ENCODE measurements at places on chromosomes 2 and 18.

GRCh38 chr18:30712383-30712782 lies 330.2 kb downstream of the DSC3 start:
- no peak for DNase-seq

DNA sequence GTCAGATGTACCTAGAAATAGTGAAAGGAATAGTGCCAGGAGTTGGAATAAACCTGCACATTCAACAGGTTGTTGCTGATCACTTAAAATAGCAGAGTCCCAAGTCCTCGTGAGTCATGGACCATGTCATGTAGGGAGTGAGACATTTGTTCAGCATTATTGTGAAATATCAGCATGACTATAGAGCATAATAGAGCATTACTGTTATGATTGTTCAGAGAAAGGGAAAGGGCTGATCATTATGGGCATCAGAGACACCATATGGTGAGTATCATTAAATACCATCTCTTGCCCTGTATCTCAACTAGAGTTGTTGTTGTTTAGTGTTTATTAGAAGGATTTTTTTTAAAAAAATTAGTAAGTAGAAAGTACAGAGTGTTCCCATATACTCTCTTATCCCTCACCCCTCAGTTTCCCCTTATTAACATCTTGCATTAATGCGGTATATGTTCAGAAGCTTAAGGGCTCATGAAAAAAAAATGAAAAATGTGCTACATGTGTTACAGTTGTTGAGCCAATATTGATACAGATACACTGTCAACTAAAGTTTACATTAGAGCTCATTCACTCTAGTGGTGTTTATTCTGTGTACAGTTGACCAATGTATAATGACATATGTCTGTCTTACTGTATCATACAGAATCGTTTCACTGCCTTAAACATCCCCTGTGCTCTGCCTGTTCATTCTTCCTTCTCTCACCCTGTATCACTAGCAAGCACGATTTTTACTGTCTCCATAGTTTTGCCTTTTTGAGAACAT lies 5.7 kb downstream of the ELAC1 start:
- DNase-seq: no peak

DNA sequence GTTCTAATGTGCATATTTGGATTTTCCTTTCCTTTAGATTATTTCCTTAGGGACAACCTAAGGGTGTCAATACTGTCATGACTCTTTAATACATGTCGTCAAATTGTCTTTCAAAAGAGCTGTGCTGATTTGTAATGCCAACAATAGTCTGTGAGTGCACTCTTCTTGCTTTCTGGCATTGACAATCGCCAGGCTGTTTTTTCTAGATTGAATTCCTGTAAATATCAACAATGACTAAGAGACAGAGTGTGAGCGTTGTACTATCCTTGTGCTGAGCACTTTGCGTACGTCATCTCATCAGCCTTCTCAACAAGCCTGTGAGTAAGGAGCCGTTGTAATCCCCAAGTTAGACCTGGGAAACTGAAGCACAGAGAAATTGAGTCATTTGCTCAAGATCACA lies 96.0 kb downstream of the ACOXL start:
- DNase-seq: no peak

DNA sequence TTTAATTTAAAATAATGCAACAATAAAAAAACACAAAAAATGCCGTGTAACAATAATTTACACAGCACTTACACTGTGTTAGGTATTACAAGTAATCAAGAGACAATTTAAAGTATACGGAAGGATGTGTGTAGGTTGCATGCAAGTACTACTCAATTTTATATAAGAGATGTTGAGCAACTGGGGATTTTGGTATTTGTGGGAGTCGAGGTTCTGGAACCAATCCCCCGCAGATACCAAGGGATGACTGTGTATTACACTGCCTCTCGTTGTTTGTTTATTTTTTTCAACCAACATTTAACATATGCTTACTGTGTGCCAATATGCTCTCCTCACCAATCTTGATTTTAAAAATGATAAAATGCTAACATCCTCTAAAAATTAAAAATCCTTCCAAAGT lies 24.8 kb downstream of the MAP3K2 start:
- DNase-seq: no peak

DNA sequence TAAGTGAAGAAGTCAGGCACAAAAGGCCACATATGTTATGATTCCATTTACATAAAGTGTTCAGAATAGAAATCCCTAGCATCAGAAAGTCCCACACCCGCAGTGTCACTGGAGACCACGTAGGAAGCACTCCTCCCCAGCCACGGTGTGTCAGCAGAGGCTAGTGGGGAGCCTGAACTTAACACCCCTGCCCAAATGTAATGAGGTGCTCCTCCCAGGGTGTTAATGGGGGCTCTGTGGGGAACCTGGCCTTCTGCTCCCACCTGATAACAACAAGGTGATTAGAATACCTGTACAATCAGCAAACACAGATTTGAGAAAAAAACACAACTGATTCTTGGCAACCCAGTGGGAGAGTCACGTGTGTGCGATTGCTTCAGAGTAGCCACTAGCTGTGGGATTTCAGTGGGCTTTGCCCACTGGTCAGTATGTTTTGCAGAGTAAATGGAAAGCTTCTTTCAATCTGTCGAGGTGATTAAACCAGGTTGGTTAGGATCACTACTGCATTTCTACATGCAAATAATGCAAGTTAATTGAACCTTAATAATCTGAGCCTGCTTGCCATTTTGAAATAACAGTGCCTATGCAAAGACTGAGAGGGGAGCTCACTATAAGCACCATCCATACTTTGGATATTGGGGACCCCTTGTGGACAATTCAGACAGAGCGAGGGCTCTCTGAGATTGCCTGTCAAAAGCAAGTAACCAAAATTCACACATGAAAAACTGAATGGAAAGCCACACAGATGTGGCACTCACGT lies 20.6 kb upstream of the ATRAID start:
- no peak for DNase-seq

DNA sequence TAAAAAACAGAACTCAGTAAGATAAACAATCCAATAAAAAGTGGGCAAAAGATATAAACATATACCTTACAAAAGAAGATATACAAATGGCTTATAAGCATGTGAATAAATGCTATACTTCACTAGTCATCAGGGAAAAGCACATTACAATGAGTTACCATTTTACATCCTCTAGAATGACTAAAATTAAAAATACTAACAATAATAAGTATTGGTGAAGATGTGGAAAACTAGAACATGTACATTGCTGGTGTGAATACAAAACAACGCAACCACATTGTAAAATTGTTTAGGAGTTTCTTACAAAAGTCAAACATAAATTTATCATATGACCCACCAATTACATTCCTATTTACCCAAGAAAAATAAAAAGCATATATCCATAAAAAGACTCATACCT lies 80.1 kb downstream of the SPIRE1 start:
- no peak for DNase-seq

DNA sequence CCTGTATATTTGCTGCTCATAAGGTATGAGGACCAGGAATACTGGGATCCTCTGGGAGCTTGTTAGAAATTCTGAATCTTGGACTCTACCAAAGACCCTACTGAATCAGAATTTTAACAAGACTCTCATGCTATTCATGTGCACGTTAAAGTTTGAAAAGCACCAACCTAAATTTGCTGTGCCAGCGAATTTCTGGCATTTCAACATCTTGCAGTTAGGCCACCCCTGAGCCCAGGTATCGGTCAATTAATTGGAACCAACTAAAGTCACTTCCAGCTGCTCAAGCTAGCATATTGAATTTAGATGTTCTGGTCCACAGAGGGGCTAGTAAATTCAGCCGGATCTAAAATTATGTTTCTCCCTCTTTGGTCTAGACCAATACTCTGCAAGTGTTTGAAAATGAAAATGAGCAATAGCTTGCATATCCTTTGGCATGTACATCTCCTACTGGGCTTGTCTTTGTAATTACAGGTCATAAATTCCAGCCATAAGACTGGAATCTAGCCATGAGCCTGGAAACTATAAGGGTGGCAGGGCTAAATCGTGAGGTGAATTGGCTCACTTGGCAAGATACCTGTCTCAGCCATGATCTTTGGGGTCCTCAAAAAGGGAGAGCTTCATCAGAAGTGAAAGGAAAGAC lies 72.4 kb downstream of the SKA1 start:
- no peak for DNase-seq

DNA sequence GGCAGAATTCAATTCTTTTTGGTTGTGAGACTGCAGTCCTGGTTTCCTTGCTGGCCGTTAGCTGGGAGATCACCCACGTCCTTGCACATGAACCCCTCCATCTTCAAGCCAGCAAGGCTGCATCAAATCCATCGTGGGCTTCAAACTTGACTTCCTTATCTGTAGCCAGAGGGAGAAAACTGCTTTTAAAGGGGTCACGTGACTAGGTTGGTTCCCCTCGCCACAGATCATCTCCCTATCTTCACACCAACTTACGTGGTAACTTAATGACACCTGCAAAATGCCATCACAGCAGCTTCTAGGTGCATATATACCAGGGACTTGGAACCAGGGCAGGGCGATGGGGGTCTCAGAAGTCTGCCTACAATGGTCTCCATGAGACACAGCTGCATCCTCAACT lies 169.5 kb downstream of the MTCL1 start:
- DNase-seq: no peak

- no peak for DNase-seq
Observed at GRCh38 chr2:9375857-9376428, 47.4 kb downstream of the ITGB1BP1 start.

DNA sequence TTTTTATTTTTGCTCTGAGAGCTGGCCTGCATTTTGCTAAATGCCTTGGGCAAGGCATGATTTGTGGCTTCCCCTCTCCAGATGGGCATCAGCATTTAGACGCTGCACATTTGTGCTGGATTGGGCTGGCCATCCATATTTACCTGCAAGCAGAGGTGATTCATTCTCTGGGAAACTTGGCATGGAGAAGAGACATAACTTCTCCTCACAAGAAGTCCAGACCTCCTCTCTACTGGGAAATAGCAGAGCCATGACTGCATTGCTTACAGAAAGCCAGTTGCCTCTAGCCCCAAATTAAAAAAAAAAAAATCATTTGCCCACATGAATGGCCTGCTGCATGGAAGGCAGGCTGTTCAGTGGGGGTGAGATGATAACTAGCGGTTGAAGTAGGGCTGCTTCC lies 120.1 kb downstream of the ACTR3 start:
- no peak for DNase-seq

- DNase-seq: no peak
Observed at GRCh38 chr2:19026261-19026660, 332.2 kb downstream of the OSR1 start.

DNA sequence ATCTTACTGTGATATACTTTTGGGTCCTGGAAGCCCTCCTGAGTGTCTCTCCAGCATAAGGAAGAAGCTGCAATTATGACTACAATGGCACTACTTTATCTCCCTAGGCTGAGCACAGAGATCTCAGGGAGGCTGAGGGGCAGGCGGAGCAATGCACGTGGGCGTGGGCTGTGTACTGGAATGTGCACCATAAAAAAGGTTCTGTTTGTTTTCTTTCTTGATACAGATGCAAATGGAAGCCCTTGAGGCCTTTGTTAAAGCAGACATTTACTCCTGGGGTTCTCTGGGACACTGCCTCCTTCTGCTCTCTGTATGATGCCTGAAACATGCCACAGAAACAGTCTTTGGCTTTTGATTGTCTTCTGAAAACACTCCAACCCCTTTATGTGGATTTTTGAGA lies 79.1 kb upstream of the DLX2 start:
- no peak for DNase-seq

- no peak for DNase-seq
Observed at GRCh38 chr2:181677912-181678586, 2.3 kb downstream of the NEUROD1 start.

- DNase-seq: no peak
Observed at GRCh38 chr2:127662937-127663565, 12.3 kb downstream of the LIMS2 start.
